GF-D8 (cell line): ENCODE measurements at places on chromosomes 11 and 22.

DNA sequence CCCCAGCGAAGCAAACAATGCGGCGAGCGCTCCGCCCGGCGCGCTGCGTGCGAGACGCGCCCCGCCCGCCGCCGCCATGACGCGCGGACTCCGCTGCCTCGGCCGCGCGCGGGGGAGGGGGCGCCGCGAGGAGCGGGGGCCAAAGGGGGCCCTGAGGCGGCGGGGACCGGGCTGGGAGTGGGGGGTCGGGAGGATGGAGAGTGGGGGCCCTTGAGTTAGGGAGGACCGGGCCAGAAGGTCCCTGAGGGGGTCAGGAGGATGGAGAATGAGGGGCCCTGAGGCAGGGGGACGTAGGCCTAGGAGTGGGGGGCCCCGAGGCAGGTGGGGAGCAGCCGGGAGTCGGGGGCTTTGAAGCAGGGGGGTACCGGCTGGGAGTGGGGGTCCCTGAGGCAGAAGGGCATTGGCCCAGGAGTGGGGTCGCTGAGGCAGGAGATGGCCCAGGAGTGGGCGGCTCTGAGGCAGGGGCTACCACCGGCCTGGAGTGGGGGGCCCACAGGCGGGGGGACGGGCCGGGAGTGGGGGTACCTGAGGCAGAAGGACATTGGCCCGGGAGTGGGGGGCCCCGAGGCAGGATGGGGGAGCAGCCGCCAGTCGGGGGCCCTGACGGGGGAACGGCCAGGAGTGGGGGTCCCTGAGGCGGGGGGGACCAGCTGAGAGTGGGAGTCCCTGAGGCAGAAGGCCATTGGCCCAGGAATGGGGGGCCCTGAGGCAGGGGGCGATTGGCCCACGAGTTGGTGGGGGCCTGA, at the start of gene BRD1:
BRD1 (minus strand) TSS at position 21 of the 746 bp plus-strand sequence. CDS start 3,556 bp downstream, outside the sequence.
- DNase-seq: no peak

- DNase-seq: peak; percentile 89
Measured at GRCh38 chr11:43868852-43869567, 11.6 kb upstream of the ALKBH3 start.

DNA sequence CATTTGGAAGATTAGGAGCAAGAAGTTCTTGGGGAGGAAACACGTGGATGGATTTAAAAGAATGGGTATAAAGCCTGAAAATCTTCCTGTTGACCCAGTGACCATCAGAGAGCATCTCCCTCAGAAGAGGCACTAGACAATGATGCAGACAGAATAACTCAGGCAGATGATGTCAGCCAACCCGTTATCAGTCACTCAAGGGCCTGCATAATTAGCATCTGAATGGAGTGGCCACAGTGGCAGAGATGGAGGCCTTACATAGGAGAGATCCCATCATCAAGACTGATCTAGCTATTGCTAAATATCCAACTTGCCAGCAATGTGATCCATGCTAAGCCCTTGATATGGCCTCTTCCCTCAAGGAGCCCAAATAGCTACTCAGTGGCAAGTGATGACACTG, 70.7 kb upstream of the CD82 start:
- no peak for DNase-seq

GRCh38 chr11:127037596-127037995, 37.0 kb upstream of the KIRREL3 start:
- DNase-seq: no peak

GRCh38 chr11:13328286-13328685, 50.7 kb downstream of the BMAL1 start:
- no peak for DNase-seq

DNA sequence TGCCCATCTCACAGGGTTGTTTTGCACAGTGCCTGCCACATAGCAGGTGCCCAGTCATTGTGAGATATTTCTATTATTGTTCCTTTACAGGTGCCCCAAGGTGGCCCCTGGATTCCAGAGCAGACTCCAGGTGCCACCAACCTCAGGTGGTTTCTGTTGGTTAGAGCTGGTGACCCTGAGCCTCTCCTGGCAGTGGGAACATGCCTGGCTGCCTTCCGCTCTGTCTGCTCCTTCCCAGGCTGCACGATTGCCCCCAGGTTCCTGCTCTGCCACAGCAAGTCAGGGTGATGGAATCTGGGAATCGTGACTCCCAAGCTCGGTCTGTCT, 12.6 kb upstream of the OMP start:
- DNase-seq: no peak

- DNase-seq: no peak
Measured at GRCh38 chr11:23590596-23591308, 730.5 kb upstream of the CCDC179 start.

DNA sequence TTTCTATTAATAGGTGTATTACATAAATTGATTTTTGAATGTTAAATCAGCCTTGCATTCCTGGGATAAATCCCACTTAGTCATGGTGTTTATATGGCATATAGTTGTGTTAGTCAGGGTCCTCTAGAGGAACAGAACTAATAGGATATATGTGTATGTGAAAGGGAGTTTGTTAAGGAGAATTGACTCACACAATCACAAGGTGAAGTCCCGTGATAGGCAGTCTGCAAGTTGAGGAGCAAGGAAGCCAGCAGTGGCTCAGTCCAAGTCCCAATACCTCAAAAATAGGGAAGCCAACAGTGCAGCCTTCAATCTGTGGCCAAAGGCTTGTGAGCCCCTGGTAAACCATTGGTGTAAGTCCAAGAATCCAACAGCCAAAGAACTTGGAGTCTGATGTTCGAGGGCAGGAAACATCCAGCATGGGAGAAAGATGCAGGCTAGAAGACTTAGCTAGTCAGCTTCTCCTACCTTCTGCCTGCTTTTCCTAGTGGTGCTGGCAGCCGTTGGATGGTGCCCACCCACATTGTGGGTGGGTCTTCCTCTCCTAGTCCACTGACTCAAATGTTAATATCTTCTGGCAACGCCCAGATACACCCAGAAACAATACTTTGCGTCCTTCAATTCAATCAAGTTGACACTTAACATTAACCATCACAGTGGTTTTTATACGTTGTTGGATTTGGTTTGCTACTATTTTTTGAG, 12.9 kb downstream of the SFI1 start:
- no peak for DNase-seq

DNA sequence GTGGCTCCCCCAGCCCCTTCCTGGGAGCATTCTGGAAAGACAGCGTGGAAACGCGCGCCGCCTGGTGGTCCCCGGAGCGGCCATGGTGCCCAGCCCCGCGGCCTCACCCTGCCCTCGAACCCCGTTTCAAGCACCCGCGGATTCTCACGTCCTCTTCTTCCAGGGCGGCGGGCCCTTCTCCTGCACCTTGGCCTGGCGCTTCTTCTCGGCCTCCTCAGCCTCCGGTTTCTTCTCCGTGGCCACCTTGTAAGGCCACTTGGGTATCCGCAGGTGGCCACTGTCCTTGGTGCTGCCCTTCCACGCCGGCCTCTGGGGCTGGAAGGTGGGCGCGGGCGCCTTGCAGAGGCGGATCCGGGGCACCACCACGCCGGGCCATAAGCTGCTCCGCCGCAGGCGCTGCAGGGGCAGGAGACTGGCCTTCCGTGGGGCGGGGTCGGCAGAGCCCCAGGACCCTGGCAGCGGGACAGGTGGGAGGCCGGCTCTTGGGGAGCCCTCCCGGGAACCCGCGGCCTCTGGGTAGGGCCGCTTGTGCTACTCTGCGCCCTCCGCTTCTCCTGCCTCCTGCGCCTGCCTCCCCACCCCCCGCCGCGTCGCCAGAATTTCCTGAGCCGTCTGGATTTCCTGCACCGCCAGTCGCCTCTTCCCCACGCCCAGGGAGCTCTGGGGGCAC, 83.4 kb downstream of the TRIM51G start:
- no peak for DNase-seq

DNA sequence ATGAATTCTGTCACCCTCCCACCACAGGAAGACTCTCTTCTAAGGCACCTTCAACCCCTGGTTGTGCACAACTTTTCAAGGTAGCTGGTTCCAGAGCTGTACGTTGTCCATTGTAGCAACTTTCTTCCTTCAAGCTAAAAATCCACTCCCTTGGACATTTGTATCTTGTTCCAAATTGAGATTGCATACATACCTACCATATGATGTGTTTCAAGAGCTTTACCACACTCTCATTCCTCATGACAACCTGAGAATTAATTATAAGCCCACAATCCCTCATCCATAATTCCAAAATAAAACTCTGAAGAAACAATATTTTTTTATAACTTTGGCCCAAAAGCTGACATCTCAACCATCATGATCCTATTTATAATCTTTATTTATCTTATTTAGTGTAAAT, 3.0 kb downstream of the OR52W1 start:
- DNase-seq: no peak

- DNase-seq: no peak
Measured at GRCh38 chr11:45647786-45648185, 17.6 kb downstream of the CHST1 start.

DNA sequence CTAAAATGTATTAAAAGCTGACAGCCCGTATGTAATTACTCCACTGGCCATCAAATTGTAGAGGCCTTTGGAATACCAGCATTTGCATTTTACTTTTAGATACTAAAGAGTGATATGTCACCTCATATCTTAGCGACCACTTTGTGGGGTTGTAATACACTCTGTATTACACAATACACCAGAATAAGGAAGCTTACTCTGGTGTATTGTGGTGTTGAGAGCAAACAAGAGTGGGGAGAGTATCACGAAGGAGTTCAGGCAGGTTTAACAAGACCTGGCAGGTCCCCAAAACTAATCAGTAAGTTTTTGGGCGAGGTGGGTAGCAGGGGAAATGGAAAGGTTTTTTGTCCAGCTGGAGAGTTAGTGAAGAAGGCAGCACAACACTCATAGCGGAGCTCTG, 3.2 kb downstream of the NUP50 start:
- DNase-seq: peak; percentile 89

DNA sequence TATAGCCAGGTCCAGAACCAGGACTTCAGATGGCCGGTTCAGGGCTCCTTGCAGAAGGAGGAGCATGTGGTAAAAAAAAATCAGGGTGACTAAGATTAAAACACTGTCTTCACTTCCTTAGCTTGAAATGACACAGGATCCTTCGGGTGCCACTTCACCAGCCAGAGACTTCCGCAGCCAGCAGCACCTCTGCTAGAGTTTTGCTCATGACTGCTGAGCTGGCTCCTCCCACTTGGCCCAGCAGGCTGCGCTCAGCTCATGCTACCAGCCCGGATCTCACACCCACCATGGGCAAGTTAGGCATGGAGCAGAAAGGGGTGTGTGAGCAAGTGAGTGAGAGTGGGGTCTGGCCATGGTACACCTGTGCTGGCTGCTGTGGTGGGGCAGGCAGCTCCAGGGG, 6.6 kb upstream of the MS4A18 start:
- no peak for DNase-seq

DNA sequence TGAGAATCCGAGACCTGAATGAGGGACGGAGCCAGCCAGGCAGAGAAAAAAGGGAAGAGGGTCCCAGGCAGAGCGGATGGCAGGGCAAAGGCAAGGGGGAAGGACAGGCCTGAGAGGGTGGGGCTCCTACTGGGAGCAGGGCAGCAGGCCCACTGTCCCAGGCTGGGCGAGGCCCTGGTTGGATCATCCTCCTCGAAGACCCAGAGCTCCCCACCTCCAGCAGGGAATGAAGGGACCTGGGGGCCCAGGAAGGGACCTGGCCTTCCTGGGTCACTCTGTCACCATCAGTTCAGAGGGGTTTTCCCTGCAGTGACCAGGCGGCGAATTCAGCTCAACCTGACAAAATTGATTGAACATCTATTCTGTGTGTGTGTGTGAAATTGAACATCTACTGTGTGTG, 4.0 kb downstream of the CD5 start:
- DNase-seq: no peak

DNA sequence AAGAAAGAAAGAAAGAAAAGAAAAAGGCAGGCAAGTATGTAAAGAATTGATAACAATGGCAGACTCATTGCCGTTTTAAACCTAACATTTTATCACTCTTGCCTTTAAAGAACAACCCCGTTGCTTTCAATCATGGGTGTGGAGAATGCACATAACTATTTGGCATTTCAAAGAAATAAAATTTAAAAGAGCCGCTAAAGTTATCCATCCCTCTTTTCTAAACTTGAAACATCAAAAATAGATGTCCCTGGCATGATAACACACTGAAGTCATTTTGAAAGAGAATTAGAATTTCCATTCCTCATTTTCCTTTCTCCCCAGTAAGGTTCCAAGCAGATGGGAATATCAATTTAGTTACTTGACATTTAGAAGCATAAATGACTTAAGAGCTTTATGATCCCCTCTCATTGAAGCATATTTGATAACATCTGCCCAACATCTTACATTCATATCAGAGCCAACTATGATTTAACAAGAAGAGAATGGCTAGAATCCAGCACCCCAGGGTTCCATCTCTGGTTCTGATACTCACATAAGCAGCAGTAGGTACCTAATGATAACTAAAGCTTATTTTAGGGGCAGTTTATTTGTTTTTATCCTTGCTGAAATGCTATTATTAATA, 529.6 kb upstream of the LRRC4C start:
- no peak for DNase-seq

- no peak for DNase-seq
Measured at GRCh38 chr11:86503131-86503530, 128.4 kb downstream of the CCDC81 start.

DNA sequence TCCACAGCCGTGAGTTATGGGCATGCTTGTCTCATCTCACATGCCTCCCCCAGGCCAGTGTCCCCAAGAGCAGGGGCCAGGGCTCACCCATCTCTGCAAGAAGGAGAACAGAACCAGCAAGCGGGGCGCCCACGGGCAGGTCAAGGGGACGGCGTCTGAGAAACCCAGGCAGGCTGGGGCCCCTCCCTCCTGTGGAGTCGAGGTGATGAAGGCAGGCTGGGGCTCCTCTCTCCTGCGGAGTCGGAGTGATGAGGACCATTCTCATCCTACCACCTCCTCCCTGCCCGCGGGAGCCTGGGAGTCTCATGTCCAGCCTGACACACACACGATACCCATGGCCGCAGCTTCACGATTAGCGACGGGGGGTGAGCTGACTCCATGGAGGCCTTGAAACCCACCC, 141.9 kb downstream of the CTTN start:
- no peak for DNase-seq

- DNase-seq: no peak
Measured at GRCh38 chr11:109018639-109019038, 353.8 kb downstream of the DDX10 start.

DNA sequence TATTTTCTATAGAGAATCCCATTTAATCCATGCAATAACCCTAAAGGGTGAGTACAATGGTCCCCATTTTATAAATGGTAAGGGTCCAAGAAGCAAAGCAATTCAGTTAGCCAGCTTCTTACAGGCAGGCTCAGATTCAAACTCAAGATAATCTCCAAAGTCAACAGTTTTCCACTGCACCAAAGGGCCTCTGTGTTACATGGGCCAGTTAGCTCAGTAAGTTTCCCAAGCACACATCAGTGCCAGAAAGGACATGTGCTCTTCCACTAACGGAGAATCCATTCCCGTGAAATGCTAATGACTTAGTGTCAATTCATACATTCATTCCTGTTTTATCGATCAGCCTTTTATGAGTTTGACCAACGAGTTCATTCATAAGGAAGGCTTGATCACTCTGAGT, 11.0 kb downstream of the SLC43A1 start:
- DNase-seq: no peak
